ENCODE measurements at places on chromosomes 1 and 21. TPM values are rescaled to one million over a fixed set of nuclear protein-coding genes. Genes with fewer than 3 reads are reported as not detected.

LCE7A gene
- not detected for total RNA-seq

DNALI1 gene
- 0.13 TPM for total RNA-seq

SRP9 gene
- 253 TPM for total RNA-seq

GRCh38 chr1:234538930-234539649, 60.1 kb upstream of the TARBP1 start:
- no peak for DNase-seq
- no peaks in the 10 kb centered on the region for H3K36me3 ChIP-seq
- H3K4me3 ChIP-seq: no peak overlapping the region
- no peak overlapping the region for H3K27ac ChIP-seq
- H3K4me1 ChIP-seq: peaks cover 10% of the 10 kb centered on the region
- H3K27me3 ChIP-seq: no peaks in the 10 kb centered on the region

DNA sequence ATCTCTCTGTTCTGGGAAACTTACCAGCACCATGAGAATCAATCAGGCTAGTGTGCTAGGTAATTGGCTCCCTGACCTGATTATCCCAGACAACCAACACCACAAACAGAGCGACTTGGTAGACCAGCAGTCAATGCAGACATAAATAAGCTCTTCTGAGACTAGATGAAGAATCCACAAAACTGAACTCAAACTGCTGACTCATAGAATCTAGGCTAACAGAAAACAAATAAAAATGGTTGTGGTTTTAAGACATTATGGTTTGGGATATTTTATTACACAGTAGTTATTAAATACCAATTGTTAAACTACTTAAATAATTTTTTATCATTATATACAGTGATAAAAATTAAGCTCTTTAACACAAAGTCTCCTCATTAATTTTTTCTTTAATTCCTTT, 535.7 kb downstream of the COL11A1 start:
- H3K4me3 ChIP-seq: no peak overlapping the region
- DNase-seq: no peak
- H3K27ac ChIP-seq: no peak overlapping the region
- H3K36me3 ChIP-seq: no peaks in the 10 kb centered on the region

- DNase-seq: no peak
- H3K36me3 ChIP-seq: peaks cover 4% of the 10 kb centered on the region
- H3K27me3 ChIP-seq: no peaks in the 10 kb centered on the region
- no peak overlapping the region for H3K4me3 ChIP-seq
Observed at GRCh38 chr1:113027007-113027406, 46.0 kb upstream of the LRIG2 start.

DNA sequence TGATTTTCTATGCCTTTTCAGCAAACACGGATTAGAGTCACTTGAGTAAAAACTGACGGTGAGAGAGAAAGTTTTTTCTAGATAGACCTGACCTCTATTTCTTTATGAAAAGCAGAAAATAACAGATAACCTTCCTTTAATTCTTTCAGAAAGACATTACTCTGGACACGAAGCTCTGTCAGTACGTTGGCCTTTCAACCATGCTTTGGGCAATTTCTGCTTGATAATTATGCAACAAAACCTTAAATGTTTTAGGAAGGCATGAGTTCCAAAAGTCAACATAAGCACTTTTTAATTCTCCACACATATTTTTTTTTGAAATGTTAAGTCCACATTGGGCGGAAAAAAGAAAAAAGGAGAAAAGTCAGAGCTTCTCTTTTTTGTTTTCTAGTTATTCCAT, 137.8 kb downstream of the AKT3 start:
- no peak overlapping the region for H3K27ac ChIP-seq
- no peaks in the 10 kb centered on the region for H3K36me3 ChIP-seq
- no peaks in the 10 kb centered on the region for H3K27me3 ChIP-seq
- no peak for DNase-seq

All from activated CD4-positive, alpha-beta memory T cell treated with anti-CD3 and anti-CD28 coated beads, Interleukin-2, amount 10 ng/mL, durations not matched to agents 7 days and 5 days (primary cell).